ENCODE measurements at places on chromosomes 2 and 18.

DNA sequence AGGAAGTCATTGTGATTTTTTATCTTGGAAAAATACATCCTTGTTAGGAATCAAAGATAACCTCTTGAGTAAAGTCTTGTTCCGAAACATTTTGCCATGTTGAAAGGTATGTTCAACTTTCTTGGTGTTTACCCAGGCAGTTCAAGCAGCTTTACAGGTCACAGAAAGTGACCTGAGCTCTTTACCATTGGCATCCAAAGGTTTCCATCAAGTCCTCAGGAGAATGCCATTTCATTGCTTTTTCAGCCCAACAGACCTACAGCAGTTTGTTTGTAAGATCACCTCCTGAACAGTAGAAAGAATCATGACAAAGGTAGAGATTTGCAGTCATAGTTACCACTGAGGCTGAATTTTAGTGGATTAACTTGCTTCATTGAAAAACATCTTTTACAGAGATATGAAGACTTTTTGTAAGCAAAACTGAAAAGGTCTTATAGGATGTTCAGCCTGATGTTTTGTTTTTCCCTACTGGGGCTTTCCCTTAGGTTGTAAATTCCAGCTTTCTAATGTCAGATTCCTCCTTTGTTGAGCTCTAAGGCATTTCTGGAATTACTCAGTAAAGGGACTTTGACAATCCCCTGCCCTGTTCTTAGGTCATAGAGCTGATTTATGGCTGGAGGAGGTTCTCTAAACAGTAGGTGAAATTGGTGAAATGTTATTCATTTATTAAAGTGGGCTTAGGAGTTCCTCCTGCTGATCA is 236.8 kb upstream of the RBMS1 start:
- no peak for DNase-seq

DNA sequence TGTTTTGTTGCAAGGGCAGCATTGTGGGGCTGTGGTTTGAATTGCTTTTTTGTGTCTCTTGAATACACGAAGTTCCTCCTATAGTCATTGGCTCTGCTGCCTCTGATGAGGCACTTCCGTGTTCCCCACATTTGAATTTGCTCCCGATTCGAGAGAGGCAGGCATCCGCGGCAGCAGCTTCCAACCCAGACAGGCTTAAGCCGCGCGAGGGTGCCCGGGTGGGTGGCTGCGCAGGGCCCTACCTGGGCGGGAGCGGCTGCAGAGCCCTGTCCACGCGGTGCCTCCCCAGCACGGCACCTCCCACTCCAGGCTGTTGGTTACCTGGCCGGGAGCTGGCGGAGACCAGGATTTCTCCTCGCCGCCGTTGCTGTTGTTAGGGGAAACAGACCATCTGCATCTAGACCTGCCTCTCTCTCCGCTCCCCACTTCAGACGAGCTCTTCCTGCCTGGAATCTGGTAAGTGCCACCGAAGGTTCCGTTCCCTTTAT is 151.3 kb downstream of the NEDD4L start:
- no peak for DNase-seq

GRCh38 chr2:202635428-202636212 is 851 bp downstream of the FAM117B start:
- DNase-seq: peak; percentile 55

DNA sequence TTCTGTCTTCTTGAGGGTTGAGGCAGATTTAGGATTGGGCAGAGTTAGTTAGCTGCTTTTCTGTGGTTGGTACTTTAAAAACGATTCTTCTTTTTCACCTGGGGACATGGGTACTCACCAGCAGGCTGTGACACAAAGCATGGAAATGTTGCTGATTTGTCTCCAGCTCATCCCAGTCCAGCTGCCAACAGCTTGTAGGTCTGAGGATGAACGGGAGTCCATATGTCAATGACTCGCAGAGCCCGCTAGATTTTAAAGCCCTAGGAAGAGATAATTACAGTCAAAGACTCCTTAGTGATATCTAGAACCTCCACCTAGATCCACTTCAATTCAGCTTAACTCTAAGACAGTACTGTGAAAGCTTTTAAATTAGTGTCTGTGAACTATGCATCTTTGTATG is 20.8 kb downstream of the DOK1 start:
- no peak for DNase-seq

DNA sequence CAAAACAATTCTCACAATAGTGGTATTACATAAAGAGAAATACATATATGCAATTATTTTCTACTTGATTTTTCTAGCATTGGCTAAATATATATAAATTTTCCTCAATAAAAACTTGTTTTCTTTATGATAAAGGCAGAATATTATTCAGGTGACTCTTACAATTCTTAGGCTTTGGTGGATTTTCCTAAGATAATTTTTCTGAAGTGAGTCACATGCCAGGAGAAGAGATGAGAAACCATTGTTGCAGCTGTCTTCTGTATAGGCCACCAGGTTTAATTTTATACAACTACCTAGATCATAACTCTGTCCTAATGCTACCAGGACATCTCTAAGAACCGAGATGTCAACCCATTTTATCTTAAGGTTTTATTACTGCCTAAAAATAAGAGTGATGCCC is 552.4 kb upstream of the CDH2 start:
- DNase-seq: no peak

- no peak for DNase-seq
Measured at GRCh38 chr2:42309366-42309765, 51.7 kb downstream of the COX7A2L start.

DNA sequence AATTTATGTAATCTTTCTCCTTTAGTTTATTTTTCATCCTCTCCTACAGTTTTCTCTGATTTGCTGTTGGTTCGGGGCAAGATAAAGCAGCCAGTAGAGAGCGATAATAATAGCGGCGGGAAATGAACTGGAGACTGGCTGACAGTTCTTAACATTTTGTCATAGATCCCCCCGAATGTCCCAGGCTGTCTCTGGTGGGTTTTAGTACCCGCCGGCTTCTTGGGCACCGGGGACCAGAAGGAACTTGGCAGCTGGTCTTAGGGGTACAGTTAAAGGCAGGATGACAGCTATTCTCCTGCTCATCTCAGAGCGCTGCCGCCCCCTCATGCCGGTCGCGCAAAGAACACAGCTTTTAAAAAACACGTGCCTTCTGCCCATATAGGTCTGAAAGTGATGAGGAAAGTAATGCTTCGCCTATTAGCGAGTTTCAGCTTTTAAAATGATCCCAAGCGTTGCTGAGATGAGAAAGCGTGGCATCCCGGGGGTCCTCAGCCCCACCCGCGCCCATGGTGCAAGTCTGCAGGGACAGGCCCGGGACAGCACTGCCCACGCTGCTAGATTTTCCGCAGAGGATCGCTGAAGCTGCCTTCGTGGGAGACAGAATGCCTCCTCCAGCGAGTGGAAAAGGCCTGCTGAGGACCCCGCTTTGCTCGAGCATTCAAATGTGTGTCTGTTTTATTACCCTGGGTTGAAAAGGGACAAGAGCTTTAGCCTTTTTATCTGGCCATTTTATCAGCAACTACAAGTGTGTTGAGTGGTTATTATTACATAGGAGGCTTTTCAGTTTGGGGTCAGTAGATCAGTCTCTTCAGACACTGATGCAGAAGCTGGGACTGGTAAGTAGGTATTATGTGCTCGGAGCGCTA is 3.8 kb downstream of the ONECUT2 start:
- no peak for DNase-seq

DNA sequence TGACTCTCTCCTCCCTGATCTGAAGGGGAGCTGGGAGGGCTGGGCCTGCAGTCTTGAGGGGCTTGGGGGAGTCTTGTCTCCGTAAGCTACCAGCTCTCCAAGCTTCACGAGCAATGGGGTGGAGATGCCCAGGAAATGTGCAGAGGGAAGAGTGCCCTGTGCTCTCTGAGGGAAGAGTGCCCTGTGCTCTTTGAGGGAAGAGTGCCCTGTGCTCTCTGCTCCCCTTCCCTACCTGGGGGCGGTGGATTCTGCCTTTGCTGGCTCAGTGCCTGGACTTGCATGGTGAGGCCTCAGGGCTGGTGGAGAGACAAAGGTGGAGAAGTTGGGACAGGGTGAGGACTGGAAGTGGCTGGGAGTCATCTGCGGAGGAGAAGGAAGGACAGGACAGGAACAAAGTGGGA is 72.7 kb downstream of the TWIST2 start:
- no peak for DNase-seq

GRCh38 chr2:16430846-16431245 is 234.8 kb downstream of the CYRIA start:
- DNase-seq: no peak

GRCh38 chr2:64918220-64918886 is 70.8 kb upstream of the SLC1A4 start:
- no peak for DNase-seq

- no peak for DNase-seq
Measured at GRCh38 chr2:169849710-169850109, 22.5 kb downstream of the UBR3 start.

GRCh38 chr2:2686222-2686621 is 355.1 kb upstream of the MYT1L start:
- DNase-seq: no peak

- DNase-seq: no peak
Measured at GRCh38 chr2:64192664-64193105, 48.5 kb upstream of the PELI1 start.

DNA sequence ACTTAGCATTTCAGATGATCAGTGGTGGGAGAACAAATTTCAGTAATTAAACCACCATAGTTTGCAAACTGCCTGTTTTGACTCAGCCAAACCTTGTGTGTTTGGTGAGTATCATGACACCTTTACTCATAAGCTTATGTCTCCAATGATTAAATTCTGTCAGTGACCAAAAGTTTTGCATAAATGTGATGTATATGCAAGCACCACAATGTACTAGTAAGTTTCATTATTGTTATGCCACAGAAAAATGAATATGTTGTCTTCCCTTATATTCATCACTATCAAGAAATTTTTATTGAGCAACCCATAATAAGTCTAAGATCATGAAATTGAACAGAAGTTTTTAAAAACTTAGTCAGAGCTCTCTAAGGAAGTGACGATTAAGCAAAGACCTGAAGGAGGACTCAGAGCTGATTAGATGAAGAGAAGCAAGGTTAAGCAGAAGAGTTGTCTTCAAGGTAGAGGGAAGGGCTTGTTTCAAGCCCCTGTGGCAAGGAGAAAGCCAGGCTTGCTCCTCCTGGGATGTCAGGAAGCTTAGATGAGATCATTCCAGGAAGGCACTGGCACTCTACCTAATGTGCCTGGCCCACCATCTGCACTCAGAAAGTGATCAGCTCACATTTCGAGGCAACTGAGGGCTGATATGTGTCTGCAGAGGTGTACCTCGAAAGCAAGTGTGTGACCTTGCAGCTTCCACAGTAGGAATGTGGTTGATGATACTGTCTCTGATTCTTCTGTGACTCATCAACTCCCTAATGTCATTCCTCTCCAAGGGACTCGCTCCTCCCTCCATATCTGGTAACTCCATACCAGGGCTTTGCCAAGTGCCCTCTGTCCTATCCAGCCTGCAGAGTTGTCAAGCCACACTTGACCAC is 54.7 kb downstream of the KCTD18 start:
- no peak for DNase-seq

GRCh38 chr2:238558456-238559099 is 131.9 kb downstream of the ASB1 start:
- DNase-seq: no peak

- no peak for DNase-seq
Measured at GRCh38 chr2:186319105-186319504, 167.0 kb upstream of the ZC3H15 start.

DNA sequence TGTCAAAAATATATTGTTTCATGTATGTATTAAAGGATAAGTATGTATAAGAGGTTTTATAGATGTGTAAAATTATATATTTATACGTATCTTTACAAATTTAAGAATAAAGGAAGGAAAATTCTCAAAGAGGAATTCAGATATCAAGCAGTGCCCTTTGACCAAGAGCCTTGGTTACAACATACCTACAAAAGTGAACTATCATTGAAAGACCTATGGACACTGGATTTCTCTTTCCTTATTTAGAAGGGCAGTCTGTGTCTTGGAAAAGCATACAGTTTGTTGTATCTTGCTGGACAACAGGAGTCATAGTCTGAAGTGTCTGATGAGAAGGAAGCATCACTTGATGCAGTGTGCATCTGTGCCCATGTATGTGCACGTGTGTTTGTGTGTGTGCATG is 21.8 kb upstream of the USP40 start:
- DNase-seq: no peak

GRCh38 chr2:165888171-165888570 is 65.4 kb downstream of the TTC21B start:
- DNase-seq: no peak

GRCh38 chr2:59083075-59083828 is 842.1 kb upstream of the FANCL start:
- no peak for DNase-seq

- DNase-seq: no peak
Measured at GRCh38 chr2:232542715-232543467, 3.4 kb downstream of the CHRNG start.

DNA sequence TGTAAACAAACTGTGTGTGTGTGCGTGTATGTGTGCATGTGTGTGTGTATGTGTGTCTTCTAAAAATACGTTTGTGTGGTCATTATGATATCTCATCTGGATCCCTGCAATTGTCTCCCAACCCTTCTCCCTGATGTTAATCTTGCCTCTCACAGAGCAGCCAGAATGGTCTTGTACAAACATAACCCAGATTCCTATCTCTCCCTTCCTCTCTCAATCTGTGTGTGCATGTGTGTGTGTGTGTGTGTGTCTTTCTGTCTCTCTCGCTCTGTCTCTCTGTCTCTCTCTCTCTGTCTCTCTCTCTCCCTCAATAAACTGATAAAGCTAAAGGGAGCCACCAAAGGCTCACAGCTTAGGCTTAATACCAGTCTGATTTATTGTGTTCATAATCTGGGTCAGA is 210.8 kb downstream of the PAX3 start:
- DNase-seq: no peak

GRCh38 chr2:149021271-149021719 is 17.2 kb upstream of the LYPD6B start:
- DNase-seq: no peak

DNA sequence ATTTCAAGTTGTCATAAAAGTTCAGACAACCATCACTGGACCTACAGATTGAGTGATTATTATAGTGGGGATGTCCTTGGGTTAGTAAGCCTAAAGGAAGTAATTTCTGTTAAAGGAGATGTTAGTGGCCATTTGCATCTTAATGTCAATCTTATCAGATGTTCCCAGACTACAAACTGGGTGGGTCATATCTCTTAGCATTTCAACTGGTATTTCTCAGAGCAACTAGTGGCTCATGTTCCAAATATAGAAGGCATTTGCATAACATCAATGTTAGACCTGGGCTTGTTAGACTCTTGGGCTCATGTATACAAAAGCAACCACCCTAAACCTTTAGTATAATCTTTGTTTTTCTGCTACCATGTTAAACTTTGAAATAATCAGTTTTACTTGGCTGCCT is 17.9 kb downstream of the PLEKHA3 start:
- DNase-seq: no peak

DNA sequence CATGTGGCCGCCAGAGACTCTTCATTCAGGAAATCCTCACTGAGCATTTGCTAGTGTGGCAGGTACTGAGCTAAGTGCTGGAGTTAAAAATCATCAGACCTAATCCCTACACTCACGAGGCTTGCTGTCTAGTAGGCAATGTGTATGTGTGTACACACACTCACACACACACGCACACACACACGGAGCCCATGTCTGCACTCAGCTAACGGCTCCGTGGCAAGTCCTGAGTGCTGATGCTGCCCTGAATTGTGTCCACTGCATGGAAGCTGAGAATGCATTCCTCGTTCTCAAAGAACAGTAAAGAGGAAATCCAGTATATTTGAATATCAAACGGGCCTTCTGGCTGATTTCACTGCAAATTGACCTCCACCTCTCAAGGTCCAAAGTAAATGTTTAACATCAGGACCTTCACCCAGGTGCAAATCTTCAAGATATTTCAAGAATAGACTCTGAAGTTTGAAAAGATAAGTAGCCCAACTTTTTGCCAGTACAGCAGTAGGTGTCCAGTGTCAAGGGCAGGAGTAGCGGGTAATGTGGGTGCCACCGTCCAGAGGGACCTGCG is 136.1 kb upstream of the TTC39C start:
- DNase-seq: no peak

- DNase-seq: no peak
Measured at GRCh38 chr2:36912695-36913094, 53.6 kb downstream of the STRN start.
